Mucosa of gallbladder (tissue), 1 donor: ENCODE measurements at places on chromosomes 7 and 10. TPM values are rescaled to one million over a fixed set of nuclear protein-coding genes. Genes with fewer than 3 reads are reported as not detected.
A peak's percentile ranks its signal among the peaks of the same experiment; 100 is the strongest.

Gene TAS2R38
- not detected for total RNA-seq

Gene ARHGEF35
- 10.5 TPM for total RNA-seq

Gene CYP26A1
- total RNA-seq = not detected

Gene CYP2C8
- total RNA-seq = 40.3 TPM

Gene KAZALD1
- total RNA-seq = 3.8 TPM

Gene UPK3BL1
- total RNA-seq = 27.7 TPM

Gene RAPGEF5
- total RNA-seq = 53.4 TPM

Gene CFAP43
- total RNA-seq = 1.9 TPM

DNA sequence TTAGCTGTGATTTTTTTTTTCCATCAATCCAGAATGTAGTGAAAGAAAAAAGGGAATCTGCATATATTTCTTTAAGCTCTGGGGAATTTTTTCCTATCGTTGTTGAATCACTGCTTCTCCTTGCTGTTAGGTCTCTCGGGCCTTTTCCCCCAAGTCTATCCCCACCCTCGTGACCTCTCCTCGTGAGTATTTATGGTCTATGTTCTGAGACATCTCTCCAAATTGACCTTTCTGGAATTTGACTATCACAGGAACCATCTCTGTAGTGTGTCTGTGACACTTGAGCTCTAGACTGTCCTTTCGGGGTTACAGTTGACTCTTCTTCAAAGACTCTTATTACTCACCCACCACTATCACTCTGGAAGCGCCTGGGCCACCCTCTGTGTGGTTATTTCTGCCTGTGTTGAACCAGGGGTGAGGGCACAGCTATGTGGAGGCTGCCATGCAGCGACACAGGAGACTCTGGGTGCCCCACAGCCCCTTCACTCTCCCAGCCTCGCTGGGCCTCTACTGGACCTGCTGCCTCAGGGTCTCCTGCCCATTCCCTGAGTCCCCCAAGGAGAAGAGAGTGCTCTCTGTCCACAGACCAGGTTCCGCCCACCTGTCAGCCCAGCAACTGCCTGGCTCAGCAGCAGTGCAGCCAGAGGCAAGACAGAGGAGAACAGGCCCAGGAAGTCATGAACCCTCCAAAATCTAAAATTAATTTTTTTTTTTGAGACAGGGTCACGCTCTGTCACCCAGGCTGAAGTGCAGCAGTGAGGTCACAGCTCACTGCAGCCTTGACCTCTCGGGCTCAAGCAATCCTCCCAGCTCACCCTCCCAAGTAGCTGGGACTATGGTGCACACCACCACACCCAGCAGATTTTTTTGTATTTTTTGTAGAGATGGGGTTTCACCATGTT, 45.7 kb upstream of the PTPRN2 start:
- no peak for DNase-seq

DNA sequence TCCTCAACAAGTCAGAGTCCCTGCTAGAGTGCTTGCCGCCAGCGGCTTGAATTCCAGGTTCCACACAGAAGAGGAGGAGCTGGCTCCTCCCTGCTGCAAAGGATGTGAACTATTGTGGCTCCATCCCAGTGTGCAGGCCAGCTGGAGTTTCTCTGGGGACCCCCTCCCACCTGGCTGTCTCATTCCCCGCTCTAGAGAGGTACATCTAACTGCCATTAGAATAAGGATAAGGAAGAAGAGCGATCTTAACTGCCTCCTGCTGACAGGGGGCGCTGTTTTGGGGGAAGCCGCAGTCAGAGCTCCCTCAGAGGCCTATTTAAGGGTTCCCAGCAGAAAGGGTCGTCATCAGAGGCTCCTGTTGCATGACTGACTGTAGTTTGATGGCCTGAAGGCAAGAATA, 40.8 kb upstream of the HECW1 start:
- DNase-seq = no peak

DNA sequence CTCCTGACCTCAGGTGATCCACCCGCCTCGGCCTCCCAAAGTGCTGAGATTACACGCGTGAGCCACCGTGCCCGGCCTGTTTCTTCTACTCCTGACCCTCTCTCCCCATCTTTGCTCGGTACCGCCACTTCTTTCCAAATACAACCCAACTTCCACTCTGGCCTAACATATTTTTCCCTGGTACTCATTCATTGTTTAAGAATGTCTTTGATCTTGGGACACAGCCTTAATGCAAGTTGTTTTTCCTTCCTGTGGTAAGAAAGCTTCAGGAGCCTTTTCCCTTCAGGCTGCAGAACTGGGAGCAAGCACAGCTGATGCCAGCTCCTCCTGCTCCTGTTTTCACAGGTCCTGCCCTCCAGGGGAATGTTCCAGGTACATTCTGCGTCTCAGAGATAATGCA, 13.7 kb downstream of the CALML3 start:
- no peak for DNase-seq

- DNase-seq = no peak
These were observed 7.2 kb downstream of the ZNF467 start for GRCh38 chr7:149766135-149766675.

DNA sequence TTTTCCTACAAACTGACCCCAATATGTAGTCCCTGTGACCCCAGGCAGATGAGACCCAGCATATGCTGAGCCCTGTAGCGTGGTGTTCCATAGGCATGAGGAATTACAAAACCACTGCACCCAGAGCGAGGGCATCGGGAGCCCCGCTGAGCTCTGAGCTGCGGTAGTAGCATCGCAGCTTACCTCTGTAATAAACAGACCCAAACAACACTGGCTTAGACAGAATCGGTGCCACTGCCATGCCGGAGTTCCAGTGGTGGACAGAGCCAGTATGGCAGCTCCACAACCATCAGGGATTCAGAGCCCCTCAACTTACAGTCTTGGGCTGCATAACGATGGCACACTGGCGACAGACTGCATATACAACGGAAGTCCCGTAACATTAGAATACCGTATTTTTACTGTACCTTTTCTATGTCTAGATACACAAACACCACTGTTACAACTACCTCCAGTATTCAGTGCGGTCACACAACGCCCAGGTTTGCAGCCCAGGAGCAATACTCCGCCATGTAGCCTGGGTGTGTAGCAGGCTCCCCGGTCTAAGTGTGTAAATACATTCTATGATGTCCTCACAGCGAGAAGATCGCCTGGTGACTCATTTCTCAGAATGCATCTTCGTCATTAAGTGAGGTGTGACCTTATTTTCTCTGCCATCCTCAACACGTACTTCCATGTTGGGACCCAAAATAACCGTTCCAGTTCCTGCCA, 68.8 kb downstream of the PROSER2 start:
- no peak for DNase-seq

GRCh38 chr7:19439517-19439916, 269.3 kb downstream of the POLR1F start:
- DNase-seq = no peak

DNA sequence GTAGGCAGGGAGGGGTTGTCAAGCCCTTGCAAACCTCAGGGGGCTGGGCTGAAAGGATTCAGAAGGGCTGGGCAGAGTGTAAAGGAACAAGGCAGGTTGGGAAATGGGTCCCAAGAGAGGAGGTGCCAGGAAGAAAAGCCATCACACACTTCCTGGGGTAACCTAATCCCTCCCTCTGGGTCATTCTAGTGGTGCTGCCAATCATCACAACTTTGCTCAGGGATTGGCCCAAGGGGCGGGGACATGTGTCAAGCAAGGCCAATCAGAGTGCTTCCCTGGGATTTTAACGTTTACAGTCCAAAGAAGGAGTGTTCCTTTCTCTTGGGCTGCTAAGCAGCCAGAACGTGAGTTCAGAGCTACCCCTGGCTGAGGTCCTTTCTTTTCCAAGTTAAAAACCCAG, 57.1 kb upstream of the NPTX2 start:
- no peak for DNase-seq

- peak; percentile 30 for DNase-seq
These were observed 314.8 kb downstream of the POM121L12 start for GRCh38 chr7:53350241-53350640.

GRCh38 chr10:99345350-99345749, 16.2 kb downstream of the CNNM1 start:
- no peak for DNase-seq

- no peak for DNase-seq
These were observed 68.3 kb upstream of the DNAJB6 start for GRCh38 chr7:157268540-157268939.

DNA sequence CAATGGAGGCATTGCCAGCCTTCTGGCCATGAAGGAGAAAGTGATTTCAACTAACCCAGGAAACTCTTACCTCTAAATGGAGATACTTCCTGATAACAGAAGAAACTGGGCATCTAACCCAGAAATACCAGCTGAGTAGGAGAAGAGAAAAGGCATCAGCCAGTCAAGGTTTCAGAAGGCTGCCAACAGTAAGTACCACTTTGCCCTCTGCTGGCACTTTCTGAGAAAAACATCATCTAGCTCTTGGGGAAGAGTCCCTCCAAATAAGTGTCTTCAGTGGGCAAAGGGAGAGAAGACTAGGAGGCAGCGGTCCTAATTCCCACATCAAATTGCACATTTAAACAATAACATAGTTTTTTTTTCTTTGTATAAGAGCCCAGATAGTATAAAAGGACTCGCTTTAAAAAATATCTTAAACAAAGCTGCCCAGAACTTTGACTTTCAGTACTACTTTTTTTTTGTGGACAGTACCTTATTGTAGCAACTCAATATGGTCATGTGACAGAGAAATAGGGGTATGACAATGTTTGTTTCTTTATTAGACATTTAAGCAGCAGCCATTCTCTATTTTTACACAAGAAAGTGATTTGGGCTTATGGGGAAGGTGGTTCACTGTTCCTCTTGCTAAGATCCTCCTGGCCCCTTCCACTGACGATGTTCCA, 157.3 kb downstream of the CTTNBP2 start:
- DNase-seq = peak; percentile 71

GRCh38 chr10:37436357-37436756, 311.0 kb downstream of the ANKRD30A start:
- DNase-seq = no peak

DNA sequence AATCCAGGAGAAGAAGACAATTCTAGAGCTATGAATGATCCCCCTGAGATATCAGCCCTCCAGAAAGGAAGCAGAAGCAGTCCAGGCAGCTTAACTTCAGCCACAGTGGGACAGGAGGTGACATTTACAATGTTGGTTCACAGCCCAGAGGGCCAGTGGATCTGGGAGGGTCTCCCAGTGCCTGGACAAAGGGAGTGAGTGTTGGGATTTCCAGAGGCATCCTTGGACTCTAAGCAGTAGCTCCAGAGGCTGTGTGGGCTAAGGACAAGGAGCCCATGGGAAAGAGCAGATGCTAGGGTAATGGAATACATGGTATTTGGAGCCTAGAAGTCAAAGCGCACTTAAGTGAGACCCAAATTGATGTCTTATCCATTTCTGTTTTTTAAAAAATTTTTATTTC, 97.4 kb upstream of the NUPR2 start:
- DNase-seq = no peak

DNA sequence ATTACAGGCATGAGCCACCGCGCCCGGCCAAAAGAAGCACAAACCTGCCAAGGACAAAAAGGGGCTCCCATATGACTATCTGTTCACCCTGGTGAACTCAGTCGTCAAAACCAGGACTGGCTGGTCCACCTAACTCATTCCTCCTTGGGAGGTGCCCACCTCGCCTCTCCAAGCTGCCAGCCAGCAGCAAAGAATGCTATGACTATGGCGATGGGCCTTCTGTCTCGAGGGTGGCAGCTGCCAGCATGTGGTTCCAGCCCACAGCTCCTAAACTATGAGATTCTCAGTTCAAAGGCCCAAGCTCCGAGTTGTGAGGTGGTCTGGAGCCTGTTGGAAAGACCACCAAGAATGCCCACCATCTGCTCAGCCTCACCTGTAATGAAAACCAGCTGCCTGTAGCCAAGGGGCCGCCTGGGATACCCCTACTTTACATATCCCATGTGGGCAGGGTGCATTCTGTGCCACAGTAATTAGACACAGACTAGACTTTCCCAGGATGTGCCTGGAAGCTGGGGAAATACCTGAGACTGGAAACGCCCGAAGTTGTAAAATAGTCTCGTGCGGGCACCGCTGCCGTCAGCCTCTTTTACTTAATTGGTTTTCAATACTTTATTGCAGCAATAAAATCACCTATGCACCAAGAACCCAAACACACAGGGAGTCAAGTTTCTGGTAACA, 71.1 kb downstream of the ZRANB1 start:
- no peak for DNase-seq

DNA sequence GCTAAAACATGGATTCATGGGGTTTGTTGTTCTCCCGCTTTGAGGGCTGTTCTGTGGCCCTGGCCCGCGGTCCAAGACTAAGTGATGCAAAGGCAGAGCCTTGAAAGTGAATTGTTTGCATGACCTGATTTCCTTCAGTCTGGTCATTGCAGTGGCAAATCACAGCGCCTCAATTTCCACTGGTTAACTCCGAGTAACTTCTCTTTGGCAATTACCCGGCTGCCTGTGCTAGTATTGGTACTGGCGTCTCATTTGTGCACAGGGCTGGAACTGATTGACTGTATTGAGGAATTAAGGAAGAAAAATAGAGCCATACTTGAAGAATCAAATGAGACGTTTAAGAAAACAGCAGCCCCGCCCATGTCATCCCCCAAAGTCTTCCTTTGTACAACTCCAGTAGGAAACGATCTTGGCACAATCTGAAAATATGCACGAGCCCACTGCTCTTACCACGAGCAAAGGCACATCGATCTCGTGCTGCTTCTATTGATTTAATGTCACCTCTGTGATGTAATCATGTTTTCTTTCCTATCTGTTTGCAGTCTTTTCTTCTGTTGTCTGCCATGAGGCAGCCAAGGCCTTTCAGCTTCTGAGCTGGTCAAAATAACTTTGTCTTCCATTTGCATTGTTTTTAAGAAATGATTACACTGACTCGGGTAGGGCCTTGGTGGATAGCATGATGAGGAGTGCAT, 60.6 kb upstream of the SHH start:
- DNase-seq = peak; percentile 51

DNA sequence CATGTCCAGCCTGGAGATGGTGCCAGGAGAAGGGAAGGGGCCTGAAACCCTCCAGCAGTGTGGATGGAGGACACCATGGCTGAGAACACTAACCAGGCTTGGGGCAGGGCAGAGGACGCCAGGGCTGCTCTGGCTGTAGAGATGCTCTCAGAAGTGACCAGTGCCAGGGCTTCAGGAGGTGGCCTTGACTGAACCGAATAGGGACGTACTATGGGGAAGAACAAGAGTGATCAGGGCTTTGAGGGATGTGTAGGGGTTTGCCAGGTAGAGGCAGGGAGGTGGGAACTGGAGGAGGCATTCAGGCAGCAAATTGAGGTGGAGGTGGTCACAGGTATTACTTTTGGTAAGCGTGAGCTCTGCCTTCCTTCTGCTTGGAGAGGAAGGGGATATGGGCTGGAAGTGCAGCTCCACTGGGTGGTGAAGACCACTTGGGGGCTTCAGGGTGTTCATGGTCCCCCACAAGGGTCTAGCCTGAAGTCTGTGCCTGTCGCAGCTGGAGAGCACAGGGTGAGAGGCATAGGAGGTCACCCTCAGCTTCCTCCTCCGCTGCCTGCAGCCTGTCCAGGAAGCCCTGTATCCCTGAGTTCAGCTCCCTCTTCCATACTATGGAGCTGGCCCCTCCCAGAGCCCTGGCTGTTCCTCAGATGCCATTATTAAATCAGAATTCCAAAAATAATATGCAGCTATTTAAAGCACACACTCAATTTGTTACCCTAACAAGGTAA, 27.8 kb downstream of the ADCY1 start:
- no peak for DNase-seq

DNA sequence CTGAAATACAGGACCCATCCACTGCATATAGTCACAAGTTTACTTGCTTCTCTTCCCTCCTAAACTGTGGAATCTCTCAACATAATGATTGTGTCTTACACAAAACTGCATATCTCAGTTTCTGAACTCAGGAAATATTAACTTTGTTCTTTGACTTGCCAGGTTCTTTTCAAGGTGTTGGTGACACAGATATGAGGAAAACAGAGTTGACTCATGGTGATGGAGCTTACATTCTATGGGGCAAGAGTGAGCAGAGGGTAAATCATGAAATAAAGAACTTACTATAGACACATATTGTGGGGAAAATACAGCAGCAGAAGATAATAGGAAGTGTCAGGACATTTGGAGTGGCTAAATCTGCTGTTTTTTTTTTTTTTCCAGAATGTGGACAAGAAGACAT, 72.5 kb upstream of the IGFBP3 start:
- DNase-seq = no peak
